ENCODE measurements at places on chromosomes 5 and 9.

- DNase-seq, result no peak
These were observed 353.4 kb downstream of the SPOCK1 start for GRCh38 chr5:137145721-137146120.

DNA sequence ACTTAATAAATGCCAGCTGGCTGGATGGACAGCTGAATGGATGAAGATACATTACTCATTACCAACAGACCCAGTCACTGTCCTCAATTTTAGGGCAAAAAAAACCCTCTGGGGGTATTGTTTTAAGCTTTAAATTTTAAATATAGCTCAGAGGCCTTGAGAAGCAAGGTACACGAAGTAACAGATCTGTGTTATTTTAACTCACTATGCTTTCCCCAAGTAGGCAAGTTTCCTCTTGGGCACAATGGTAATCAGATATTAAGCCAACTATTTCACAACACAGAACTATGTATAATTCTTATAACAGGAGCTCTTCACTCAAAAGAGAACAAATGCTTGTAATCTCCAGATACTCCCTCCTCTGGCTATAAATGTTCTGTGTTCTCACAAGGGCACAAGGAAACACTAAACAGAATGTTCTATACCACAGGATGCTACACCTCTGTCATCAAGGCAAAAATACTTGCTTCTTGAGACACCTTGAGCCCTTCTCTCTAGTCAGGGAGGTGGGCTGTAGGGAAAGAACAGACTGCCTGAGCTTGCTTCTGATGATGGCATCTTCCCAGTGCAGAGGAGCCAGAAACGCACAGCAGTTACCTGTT lies 443.8 kb downstream of the SPOCK1 start:
- no peak for DNase-seq

DNA sequence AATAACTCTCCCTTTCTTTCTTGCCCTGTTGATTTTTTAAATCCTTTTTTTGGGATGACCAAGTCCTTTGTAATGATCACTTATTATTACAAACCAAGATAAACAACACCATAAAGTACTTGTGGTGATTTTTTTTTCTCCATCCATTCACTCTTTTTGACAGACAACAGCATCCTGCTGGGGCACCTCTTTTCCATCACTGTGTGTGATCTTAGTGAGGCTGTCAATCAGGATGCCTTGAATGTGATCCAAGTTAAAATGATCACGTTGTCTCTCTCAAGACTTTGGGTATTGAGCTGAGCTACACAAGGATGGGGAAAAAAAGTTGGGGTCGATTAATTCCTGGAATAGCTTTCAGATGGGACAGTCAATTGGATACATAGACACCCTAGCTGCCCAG lies 73.6 kb upstream of the PPP2R2B start:
- no peak for DNase-seq

DNA sequence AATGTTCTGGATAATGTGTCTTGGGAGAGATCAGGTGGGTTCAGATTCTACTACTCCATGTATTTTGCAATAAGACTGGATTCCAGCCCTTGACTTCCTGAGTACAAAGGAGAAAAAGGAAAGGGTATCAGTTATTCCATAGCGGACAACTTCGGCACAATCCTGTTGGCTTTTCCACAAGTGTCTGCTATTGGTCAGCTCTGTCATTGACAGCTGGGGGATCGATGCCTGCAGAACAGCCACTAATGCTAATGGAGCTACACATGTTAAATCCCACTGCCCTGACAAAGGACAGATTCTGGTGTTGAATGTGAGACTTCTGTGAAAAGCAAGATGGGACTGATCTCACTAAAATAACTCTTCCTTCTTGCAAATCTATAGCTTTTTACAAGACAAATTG lies 41.2 kb downstream of the IZUMO3 start:
- DNase-seq, result no peak

DNA sequence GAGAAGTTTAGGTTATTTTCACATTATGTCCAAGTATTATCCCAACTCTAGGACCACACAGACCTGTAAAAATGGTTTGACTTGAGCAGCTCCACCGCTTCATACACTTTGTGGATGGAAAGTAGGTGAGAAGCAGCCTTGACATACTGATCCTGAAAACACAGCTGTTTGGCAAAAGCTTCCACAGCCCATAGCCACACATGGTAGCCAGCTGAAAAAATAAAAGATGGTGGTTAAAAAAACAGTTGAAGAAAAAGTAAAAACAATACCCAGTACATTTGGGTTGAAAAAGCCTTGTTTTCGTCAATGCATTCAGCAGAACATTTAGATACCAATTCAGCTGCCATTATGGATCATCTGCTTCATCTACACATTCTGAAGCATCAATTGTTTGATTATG lies 36.7 kb downstream of the GEMIN5 start:
- DNase-seq, result no peak

- DNase-seq, result no peak
These were observed 26.2 kb downstream of the TRIM32 start for GRCh38 chr9:116713271-116713670.

GRCh38 chr5:42021923-42022322 lies 96.8 kb downstream of the FBXO4 start:
- no peak for DNase-seq

- no peak for DNase-seq
These were observed at the start of gene DOK3 for GRCh38 chr5:177509381-177509951. Gene DOK3, minus strand, starts transcription at chr5:177509826. Its CDS starts 286 bp downstream, at chr5:177509540.

Measured in retina (tissue), 1 donor.